ENCODE measurements at places on chromosomes 16 and 17. TPM values are rescaled to one million over a fixed set of nuclear protein-coding genes. Genes with fewer than 3 reads are reported as not detected.

Gene ABCC3
- not detected for total RNA-seq

Gene VAT1L
- total RNA-seq: not detected

Gene KRT27
- total RNA-seq: not detected

Gene SLC38A8
- total RNA-seq: not detected

Gene LRRC36
- total RNA-seq: 0.23 TPM

Gene HOXB7
- 0.36 TPM for total RNA-seq

Gene SULT1A4
- 2.7 TPM for total RNA-seq

DNA sequence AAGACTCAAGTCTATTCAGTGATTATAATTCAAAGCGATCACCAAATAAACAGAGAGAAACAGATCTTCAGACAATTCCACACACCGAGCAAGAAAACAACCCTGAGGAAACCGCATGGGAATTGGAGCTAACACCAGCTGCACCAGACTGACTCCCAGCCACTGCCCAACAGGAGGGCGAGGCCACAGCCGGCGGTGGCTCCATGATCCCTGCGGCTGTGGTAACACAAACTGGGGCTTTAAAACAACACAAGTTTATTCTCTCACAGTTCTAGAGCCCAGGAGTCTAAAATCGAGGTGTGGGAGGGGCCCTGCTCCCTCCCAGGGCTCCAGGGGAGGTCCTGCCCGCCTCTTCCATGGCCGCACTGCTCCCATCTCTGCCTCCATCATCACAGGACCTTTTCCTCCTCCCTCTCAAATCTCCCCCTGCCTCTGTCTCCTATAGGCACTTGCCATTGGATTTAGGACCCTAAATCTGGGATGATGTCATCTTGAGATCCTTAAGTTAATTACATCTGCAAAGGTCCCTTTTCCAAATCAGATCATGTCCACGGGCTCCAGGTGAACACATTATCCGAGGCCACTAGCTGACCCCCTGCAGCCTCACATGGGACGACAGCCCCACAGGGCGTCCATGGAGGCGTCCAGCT lies 9.7 kb upstream of the HEXD start:
- no peak for DNase-seq

DNA sequence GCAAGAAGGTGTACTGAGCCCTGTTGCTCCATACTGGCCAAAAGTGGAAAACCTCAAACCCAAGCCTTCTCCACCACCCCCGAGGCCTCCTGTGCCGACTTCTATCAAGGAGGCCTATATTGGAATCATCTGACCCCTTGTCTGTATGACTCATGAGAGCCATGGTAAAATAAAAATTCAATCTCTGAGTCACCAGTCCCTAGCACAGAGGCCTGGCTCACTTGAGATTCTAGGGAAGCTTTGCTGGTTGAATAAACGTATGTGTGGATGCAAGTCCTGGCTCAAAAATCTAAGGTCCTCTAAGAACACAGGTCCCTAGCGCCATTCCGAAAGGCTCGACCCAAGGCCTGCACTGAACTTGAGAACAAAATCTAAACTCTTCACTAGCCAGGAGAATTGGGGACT lies 15.0 kb downstream of the NSMCE1 start:
- DNase-seq: no peak

GRCh38 chr17:16044487-16044886 lies 44.9 kb downstream of the TTC19 start:
- no peak for DNase-seq

DNA sequence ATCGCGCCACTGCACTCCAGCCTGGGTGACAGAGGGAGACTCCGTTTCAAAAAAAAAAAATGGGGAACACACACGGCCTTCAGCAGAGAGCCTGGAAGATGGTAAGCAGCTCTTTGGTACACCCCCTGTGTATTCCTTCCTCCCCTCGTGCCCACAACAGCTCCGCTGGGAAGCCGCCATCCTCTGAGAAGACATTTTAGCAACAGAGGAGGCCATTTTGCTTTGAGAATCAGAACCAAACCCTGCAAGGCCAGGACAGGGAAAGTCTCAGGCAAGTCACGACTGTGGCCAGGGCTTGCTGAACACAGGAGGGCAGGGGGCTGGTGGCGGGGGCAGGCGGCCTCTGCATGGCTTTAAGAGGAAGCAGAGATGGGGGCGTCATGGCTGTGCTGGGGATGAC lies 45.7 kb downstream of the SOCS1 start:
- DNase-seq: no peak

DNA sequence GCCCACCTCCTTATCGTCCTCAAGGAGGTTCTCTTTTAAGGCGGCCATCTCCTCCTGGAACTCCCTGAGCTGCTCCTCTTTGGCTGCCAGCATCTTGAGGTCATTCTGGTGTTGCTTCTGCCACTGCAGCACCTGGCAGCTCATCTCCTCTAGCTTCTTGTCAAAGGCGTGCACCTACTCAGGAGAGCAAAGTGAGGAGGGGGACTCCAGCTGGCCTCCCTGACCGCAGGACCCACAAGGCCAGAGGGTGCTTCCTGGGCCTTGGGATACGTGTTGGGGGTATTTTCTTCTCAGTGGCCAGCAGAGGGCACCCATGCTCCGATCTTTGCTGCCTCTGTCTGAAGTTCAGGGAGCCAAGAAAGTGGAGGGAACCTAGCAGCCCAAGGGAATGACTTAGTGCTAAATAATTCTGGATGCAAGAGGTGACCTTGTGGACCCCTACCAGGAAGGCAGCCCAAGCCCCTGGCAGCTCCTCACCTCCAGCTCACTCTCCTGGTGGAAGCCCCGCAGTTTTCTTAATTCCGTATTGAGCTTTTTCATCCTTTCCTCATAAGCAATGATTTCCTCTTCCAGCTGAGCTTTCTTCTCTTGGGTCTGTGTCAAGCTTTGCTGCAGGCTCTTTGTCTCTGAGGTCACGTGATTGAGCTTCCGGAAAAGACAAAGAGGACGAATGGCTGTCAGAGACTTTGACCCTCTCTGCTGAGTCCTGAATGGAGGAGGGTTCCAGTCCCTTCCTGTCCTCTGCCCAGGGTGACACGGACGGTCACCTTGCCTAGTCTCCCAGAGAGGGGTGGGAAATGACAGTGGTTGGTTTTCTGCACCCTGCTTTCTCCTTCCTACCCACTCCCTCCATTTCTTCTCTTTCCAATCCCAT lies 31.4 kb downstream of the DHX38 start:
- peak; percentile 86 for DNase-seq

DNA sequence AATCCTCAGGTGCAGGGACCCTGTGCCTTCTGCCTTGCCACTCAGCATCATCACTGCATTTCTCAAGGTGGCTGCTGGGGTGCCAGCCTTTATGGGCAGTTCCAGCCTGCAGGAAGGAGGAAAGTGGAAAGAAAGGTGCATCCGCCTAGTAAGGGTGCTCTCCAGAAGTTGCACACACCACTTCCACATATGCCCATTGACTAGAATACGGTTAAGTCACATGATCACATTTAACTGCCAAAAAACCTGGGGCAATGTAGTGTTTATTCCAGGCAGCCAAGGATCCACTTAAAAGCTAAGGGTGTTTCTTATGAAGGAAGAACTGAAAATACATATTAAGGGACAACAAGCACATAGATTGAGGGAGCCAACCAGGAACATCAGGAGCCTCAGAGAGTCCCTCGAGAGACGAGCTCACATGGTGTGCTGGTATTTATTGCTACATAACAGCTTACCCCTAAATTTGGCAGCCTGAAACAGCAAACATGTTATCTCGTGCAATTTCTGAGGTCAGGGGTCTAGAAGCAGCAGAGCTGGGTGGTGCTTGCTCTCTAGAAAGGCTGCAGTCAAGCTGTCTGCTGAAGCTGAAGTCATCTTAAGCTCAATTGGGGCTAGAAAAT lies 52.0 kb upstream of the MMP2 start:
- DNase-seq: no peak

GRCh38 chr17:82384730-82385481 lies 13.3 kb downstream of the UTS2R start:
- no peak for DNase-seq

DNA sequence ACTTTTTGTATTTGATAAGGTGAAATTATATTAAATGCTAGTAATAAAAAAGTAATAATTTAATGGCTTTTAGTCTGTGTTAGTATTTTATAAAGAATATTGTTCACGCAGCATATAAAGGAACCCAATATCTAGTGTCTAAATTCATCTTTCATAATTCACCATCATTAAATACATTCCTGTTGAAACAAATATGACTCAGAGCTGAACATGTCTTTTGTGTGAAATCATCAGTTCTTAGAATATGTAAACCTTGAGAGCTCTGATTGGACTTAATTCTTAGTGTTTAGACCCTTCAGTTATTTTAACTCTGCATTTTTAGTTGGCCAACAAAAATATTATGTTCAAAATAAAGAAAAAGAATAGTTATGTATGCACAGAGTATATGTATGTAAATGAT lies 71.8 kb downstream of the ABHD15 start:
- DNase-seq: no peak

DNA sequence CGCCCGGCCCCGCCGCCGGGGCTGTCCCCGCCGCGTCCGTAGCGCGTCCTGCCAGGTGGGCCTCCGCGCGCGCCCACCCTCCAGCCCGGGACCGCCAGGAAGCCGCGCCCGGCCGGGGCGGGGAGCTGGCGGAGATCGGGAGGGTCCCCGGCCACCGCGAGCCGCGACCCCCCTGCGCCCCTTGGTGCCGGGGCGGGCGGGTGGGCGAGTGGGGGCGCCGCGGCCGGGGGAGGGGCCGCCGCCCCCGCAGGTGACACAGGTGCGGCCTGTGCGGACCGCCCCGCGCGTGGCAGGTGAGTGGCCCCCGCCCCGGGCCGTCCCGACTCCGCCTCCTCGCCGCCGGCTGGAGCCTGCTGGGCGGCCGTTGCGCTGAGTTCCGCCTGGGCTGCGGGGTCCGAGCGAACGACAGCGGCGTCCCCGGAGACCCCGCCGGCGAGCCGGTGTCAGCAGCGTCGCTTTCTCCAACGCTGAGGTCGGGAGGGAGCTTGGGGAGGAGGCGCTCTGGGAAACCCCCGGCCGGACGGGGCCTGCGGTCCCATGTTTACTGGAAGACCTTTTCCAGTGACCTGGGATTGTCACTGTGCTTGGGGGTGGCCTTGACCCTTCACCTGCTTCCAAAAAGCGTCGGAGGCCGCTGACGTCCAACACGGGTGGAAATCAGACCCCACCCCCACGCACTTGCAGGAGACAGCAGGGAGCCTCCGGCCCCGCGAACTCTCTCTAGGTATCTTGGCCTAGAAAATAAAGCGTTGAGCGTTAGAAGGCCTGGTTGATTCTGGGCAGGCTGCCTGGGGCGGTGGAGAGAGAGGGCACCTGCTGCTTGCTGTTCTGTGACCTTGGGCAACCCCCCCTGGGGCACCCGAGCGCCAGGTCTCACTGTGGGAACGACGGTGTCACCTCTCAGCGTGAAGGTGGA lies 542 bp downstream of the KLHL36 start:
- peak; percentile 85 for DNase-seq

DNA sequence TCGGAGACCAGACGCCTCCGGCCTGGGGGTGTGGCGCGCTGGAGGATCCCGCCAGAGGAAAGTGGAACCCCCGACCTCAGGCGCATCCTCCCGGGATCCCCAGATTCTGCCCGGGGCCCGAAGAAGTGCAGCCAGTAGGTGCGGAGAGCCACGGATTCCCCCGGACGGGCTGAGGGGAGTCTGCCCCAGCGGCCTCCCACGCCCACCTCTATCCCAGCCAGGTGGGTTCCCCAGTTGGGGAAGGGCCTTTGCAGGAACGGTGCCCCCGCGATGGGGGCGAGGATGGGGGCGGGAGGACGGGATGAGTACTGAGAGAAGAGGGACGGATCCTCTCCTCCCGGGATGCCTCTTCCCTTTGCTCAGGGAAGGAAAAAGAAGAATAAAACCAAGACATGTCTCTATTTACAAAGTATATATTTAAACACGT lies 5.1 kb downstream of the CBX8 start:
- DNase-seq: no peak
